Spinal cord (tissue), 10 donors: ENCODE measurements at places on chromosomes 1 and 21. TPM values are rescaled to one million over a fixed set of nuclear protein-coding genes. Genes with fewer than 3 reads are reported as not detected.

NKAIN1 gene
- 56.5 TPM for polyA plus RNA-seq

DNA sequence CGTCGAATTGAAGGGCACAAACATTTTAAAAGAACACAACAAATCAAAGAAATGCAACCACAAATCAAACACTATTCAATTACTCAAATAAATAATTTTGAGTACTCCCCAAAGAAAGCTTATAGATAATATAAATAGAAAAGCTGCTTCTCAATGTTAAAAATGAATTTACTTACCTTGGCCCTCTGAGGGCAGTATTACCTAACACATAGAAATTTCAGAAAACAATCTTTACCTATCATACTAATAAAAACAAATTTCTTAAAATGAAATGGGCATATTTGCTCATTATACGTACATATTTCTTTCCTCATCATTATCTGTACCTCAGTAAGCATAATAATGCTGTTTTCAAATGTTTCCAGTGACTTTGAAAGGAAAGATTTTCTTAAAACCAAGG is 141.8 kb downstream of the AKT3 start:
- DNase-seq, result no peak

GRCh38 chr1:239739375-239739774 is 352.3 kb upstream of the FMN2 start:
- DNase-seq, result no peak

C1orf87 gene
- 3.2 TPM for polyA plus RNA-seq
